ENCODE measurements at places on chromosomes 3 and 15. TPM values are rescaled to one million over a fixed set of nuclear protein-coding genes. Genes with fewer than 3 reads are reported as not detected.

GRCh38 chr3:13716540-13717221 is 163.2 kb downstream of the WNT7A start:
- DNase-seq, result no peak

- no peak for DNase-seq
Measured at GRCh38 chr3:53354945-53355498, 7.7 kb upstream of the DCP1A start.

- DNase-seq, result no peak
Measured at GRCh38 chr3:236881-237280, 40.3 kb downstream of the CHL1 start.

Gene SOX2
- total RNA-seq, result not detected

Gene EIF3J
- 88.4 TPM for total RNA-seq

Data from activated B cell treated with CpG ODN at 0.5 μM for 24 hours (primary cell).